Mesenteric fat pad (tissue), 1 donor: ENCODE measurements at places on chromosomes 12 and 14. TPM values are rescaled to one million over a fixed set of nuclear protein-coding genes. Genes with fewer than 3 reads are reported as not detected.

- DNase-seq: no peak
These were observed 26.1 kb upstream of the BHLHE41 start for GRCh38 chr12:26150736-26151450.

DNA sequence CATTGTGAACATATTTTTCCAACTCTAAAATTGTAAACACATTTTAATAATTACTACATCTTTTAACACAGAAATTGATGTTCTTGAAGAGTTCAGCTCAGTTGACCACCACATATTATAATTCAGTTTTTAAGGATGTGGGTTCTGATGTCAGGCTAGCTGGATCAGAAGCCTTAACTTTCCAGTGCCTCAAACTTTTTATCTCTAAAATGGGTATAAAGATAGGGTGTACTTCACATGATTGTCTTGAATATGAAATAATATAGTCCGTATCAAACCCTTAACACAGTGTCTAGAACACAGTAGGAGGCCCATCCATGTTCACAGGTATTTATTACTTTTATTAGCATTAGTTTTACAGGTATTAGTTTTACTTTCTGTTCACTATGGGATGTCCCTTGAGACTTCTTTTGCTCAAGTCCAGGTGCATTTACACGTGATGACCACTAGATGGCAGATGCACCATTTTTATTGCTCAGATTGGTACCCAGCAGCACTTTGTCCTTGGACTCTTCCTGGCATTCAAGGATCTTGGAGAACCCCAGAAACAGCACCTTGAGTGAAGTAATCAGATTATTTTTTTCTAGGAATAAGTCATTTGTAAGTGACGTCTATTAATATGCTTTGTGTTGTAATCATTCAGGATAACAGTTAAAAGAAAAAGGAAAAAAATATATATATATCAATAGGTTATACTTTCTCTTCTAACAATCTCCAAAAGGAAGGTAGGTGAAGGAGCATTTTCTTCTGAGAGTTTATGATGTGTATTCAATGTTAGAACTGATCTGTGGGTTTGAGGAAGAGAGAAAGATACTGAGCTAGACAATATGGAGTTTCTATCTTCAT is 580.2 kb downstream of the ETNK1 start:
- no peak for DNase-seq

- no peak for DNase-seq
These were observed 72.0 kb downstream of the SYNE3 start for GRCh38 chr14:95444132-95445129.

Gene RTL1
- not detected for total RNA-seq

GRCh38 chr12:112115259-112116045 is 6.9 kb upstream of the NAA25 start:
- peak; percentile 24 for DNase-seq

- DNase-seq: no peak
These were observed 109.5 kb downstream of the AEBP2 start for GRCh38 chr12:19548834-19549233.
